ENCODE measurements at places on chromosomes 2 and 18. TPM values are rescaled to one million over a fixed set of nuclear protein-coding genes. Genes with fewer than 3 reads are reported as not detected.

DNA sequence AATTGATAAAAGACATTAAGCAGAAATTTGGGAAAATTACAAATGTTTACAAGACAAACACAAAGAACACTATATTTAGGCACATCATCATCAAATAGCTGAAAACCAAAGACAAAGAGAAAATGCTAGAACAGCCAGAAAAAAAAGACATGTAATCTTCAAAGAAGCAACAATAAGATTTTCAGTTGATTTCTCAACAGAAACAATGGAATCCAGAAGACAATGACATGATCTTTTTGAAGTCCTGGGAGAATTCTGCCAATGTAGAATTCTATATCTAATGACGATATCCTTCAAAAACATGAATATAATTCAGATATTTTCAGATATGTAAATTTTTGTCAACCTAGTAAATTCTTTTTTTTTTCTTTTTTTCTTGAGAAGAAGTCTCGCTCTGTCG, 179.0 kb downstream of the PTPRM start:
- DNase-seq = no peak

DNA sequence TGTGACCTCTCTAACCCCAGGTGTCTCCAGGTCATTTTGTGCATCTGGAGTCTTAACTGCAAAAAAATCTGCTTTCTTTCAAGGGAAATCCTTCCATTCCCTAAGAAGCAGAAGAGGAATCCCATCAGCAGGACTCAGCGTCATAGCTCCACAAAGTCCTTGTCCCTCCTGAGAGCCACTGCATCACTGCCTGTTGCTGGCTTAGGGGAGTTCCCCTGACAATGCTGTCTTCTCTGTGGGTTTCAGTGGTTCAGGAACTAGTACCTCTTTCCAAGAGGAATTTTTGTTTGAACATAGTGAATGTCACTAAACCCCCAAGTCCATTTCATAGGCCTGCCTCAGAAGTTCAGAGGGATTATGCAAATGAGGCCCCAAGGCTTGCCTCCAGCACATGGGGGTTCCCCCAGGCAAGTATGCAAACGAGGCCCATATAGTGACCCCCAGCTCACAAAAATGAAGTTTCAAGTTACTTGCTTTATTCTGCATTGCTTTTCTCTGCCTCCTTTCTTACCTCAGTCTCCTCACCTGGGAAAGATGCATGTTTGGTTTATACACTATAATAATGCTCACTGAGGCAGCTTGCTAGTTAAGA, 513.9 kb upstream of the MEX3C start:
- no peak for DNase-seq

DNA sequence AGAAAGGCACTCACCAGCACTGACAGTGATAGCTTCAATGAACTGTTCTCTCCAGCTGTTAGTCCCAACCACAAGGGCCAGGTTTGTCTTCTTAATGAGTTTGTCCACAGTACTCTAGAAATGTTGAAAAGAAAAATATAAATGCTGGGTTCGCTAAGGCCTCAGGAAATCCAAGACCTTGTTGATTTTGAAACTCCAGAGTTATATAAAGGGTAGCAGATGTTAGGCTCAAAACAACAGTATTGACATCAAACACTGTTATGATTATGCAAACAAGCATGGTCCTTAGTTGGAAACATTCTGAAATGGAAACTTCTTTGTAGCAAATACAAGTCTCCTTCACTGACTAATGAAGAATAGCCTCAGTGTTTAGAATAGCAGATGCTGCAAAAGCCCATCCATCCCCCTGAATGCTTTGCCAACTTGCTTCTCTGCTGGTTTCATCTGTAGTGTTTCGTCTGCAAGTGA, 291.1 kb downstream of the SLC8A1 start:
- DNase-seq = no peak

DNA sequence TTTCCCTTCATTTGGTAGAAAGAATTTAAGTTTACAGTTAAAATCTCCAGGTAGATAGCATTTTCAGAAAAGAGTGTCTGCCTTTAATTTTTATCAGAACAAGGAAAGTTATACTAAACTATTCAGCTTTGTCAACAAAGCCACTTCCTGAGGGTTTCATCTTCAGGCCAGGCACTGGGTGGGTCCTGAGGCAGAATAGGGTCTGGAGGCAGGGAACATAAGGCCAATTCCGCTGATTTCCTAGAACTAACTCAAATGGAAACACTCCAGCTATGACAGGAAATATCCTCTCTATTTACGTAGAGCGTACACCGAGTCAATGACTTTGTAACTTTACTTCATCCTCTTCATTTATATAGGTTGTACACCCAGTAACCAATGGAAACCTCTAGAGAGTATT, 32.7 kb upstream of the FAM124B start:
- no peak for DNase-seq

DNA sequence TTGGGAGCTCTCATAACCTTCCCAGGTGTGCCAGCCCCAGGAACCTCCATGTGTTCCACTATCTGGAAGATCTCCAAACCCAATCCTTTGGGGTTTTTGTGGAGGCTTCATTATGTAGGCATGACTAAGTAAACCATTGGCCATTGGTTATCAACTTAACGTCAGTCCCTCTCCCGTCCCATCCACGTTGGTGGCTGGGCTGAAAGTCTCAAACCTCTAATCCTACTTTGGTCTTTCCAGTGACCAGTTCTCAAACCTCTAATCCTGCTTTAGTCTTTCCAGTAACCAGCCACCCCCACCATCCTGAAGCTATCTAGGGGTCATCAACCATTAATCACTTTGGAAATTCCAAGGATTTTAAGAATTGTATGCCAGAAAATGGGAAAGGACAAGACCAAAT, 704.7 kb upstream of the TMEFF2 start:
- DNase-seq = no peak

DNA sequence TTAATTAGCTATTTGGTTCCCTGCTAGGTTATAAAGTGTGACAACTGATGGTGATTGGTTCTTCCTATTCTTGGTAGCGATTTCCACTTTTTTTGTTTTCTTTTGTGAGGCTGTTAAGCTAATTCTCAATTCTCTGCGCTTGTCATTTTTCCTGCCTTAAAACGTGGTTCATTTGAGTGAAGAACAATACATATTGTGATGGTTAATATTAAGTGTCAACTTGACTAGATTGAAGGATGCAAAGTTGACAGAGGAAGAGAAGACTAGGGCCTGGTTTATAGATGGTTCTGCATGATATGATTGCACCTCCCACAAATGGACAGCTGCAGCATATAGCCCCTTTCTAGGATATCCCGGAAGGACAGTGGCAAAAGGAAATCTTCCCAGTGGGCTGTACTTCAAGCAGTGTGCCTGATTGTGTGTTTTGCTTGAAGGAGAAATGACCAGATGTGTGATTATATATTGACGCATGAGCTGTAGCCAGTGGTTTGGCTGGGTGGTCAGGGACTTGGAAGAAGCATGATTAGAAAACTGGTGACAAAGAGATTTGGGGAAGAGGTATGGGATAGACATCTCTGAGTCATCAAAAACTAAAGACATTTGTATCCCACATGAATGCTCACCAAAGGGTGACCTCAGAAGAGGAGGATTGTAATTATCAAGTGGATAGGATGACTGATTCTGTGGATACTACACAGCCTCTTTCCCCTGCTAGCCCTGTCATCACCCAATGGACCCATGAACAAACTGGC, 39.4 kb upstream of the ZNF804A start:
- DNase-seq = no peak

GRCh38 chr2:70531419-70532086, 22.1 kb downstream of the TGFA start:
- no peak for DNase-seq

DNA sequence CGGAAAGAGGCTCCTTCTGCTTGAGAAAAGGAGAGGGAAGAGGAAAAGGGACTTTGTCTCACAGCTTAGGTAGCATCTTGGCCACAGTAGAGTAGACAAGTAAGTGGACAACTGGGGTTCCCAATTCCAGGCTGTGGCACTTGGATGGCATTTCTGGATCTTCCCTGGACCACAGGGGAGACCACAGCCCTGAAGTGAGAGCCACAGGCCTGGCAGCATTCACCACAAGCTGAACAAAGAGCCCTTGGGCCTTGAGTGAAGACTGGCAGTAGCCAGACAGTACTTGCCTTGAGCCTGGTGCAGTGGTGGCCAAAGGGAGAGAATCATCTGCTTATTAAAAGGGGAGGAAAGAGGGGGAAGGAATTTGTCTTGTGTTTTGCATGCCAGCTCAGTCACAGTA, 226.1 kb upstream of the KLHL14 start:
- DNase-seq = no peak

GRCh38 chr2:102051692-102052277, 60.0 kb downstream of the IL1R2 start:
- no peak for DNase-seq

DNA sequence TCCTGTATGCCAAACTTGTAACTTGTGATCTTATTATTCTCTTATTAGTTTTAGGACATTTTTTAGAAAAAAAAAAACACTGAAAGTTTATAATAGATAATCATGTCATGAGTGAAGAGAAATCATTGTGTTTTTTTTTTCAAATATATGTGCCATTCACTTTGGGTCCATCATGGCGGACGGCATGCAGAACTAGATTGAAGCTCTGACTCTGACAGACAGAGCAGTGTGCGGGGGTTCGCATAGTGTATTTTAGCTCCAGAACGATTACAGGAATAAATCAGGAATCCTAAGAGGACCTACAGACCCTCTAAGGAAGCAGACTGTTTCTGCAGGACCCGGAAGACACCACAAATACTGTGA, 484.4 kb upstream of the REG3G start:
- DNase-seq = no peak

DNA sequence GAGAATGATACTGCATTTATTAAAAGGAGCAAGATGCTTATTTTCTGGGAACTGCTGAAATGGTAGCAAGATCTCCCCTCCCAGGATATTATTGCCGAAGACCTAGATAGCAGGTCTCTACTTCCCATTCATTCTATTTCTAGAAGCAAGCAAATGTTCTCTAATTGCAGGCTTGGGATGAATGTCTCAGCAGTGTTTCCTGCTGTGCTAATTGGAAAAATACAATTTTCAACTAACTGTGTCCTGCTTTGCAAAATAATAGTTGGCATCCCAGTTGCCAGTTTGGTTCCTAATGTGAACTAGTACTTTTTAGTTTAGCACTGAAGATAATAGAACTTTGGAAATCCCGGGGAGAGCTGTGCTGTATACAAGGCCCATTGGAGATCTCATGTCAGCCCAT, 26.1 kb downstream of the SLC20A1 start:
- DNase-seq = no peak

- DNase-seq = no peak
Measured at GRCh38 chr2:207160115-207160514, 5.6 kb downstream of the KLF7 start.

GRCh38 chr2:64062840-64063239, 43.6 kb upstream of the VPS54 start:
- no peak for DNase-seq

DNA sequence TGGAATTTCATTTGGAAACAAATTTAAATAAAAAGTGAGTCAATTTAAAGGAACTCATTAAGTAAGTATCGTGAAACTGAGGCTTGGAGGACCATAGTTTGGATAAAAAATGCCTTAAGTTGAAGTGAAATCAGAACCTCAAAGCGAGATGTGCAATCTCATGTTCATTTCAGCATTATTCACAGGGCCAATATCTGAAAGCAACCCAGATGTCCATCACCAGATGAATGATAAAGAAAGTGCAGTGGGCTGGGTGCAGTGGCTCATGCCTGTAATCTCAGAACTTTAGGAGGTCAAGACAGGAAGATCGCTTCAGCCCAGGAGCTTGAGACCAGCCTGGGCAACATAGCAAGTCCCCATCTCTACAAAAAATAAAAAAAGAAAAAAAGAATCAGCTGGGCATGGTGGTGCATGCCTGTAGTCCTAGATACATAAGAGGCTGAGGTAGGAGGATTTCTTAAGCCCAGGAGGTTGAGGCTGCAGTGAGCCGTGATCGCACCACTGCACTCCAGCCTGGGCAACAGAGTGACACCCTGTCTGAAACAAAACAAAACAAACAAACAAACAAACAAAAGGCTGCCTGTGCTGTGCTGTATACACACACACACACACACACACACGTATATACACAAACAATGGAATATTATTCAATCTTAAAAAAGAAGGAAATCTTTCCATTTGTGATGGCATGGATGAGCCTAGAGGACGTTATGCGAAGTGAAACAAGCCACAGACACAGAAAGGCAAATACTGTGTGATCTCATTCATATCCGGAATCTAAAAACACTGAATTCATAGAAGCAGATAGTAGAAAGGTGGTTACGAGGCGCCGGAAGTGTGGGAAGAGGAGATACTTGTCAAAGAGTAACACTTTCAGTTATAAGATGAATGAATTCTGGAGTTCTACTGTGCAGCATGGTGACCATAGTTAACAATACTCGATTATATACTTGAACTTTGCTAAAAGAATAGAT, 14.5 kb downstream of the SH3RF3 start:
- DNase-seq = peak; percentile 8

- DNase-seq = no peak
Measured at GRCh38 chr2:232249096-232249495, 129.5 kb upstream of the ALPP start.

Gene PLB1
- total RNA-seq = 4.9 TPM

Gene ABCB6
- total RNA-seq = 28.9 TPM

Gene TSPYL6
- total RNA-seq = 0.12 TPM

Measured in aorta (tissue), 5 donors.